Stimulated activated CD4-positive, alpha-beta T cell treated with anti-CD3 and anti-CD28 coated beads, Interleukin-1b, Interleukin-23, amount 100 ng/mL, for 24 hours (primary cell): ENCODE measurements at places on chromosomes 7 and 10.

GRCh38 chr7:155645662-155646061, 1.2 kb downstream of the RBM33 start:
- no peak for DNase-seq

GRCh38 chr7:55110282-55110992, 91.6 kb downstream of the EGFR start:
- DNase-seq, result no peak

GRCh38 chr7:147775516-147776284, 814.9 kb upstream of the C7orf33 start:
- DNase-seq, result no peak

DNA sequence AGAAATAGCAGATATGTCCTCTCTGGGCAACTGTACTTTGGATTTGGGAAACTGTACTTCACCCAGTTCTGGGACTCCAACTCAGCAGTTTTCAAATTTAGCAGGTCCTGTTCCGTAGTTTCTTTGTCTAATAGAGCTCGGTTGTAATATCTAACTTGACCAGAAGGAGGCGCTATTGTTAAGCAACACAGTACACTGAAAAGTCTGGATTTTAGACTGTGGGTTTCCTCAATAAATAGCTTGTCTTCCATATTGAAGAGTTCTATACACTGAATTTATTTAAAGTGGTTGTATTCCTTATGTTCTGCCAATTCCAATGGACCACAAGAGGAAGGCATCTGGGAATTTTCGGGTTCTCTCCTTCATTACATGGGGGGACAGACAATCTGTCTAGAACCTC, 39.8 kb downstream of the ELFN1 start:
- no peak for DNase-seq

- no peak for DNase-seq
Observed at GRCh38 chr7:143269251-143269650, 6.0 kb downstream of the GSTK1 start.

GRCh38 chr10:78515038-78515872, 481.6 kb downstream of the RPS24 start:
- DNase-seq, result no peak

- no peak for DNase-seq
Observed at GRCh38 chr10:95260397-95260881, 30.4 kb downstream of the PDLIM1 start.

- DNase-seq, result peak; percentile 34
Observed at GRCh38 chr7:8418629-8419245, 14.7 kb upstream of the NXPH1 start.

- peak; percentile 9 for DNase-seq
Observed at GRCh38 chr7:27840313-27840712, 100.4 kb downstream of the TAX1BP1 start.

GRCh38 chr7:18513343-18513742, 17.8 kb downstream of the HDAC9 start:
- no peak for DNase-seq

DNA sequence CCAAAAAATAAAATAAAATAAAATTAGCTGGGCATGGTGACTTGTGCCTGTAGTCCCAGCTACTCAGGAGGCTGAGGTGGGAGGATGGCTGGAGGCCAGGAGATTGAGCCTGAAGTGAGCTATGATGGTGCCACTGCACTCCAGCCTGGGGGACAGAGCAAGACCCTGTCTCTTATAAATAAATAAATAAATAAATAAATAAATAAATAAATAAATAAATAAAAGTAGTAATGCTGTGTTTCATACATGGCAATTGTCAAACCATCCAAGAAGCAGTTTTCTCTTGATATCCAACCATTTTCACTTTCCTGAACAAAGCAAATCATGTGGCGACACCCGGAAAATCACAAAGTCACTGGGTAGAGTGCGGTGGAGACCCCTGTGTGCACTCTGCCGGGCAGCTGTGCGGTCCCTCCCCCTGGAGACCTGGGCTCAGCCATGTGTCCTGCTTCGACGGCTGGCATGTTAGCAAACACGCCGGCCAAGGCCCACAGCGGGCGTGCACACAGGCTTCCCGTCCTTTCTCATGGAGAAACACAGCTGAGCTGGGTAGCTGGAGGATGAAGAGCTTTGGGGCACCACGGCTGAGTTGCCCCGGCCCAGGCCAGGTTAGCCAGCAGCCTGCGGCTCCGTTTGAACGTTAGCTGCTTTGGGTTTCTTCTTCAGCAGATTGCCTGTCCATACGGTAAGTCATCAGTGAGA, 22.3 kb upstream of the RNF32 start:
- no peak for DNase-seq

GRCh38 chr7:2613098-2613930, 18.5 kb upstream of the TTYH3 start:
- no peak for DNase-seq

DNA sequence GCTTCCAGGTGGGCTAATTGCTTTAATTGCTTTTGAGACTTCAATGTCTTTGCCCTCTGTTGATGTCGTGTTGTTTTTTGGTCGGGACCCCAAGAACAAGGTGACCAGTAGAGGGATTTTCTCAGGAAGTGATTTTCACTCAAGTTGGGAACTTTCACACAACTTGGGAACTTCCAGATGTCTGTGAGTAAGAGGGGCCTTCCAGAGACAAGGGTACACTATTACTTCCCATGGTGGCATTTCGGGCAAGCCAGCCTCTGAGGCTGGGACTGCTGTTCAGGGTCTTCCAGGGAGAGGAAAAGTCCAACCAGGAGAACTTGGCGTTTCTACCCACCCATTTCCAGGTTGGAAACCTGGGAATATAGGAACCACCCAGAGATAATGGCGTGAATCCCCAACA, 170.0 kb upstream of the CDCA7L start:
- no peak for DNase-seq

GRCh38 chr7:11841657-11842056, 9.7 kb upstream of the THSD7A start:
- DNase-seq, result no peak

DNA sequence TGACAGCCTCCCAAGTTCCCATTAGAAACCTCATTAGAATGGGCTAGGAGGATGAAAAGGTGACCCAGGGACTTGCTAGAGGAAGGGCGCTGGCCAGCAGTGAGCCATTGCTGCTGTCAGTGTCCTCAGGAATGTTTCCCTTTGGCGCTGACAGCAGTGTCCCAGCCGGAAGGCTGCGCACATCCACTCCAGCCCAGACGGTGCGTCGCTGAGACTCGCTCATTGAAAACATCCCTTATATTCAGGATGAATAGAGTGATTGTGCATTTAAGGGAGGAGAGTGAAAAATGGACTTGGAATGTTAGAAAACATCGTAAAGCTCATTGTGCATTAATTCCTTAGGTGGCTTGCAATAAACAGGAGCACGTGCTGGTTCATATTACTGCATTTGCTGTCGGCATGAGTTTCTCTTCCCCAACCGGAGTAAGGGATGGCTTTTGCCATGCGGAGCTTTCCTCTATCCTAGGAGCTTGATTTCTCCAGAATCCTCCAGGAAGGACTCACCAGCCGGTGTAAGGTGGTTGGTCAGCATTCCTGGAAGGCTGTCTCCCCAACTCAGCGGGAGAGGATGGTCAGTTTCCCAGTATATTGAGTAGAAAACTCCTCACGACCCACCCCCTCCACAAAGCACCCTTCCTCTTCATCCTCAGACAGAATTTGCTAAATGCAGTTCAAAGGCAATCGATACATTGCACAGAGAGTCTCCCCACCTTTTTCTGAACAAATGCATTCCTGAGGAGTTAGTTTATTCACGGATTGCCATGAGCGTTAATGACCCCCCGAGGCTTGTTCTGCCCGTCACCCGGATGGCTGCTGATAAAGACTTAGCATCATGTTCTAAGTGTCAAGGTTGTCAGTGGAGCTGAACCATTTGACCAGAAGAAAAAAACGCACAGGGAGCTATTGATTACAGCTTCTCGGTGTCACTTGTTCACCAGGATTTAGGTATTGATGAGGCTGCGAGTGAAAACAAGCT, 201.8 kb downstream of the EBF3 start:
- no peak for DNase-seq
